Tibial nerve (tissue), 4 donors: ENCODE measurements at places on chromosomes 6 and 20.

DNA sequence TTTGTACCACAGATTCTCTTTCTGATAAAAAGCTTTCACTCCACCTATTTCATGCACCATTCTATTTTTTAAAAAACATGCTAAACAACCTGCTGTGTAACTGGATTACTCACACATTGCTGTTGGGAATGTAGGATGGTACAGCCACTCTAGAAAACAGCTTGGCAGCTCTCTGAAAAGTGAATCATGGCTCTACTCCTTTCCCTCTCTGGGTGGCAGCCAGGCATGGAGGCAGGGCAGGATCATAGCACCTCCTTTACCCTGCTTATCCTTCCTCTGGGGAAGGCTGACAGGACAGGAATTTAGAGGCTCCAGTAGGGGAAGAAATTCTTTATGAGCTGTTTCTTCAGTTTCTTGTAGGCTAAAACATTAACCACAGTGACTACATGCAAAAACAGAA is 6.7 kb upstream of the VNN2 start:
- no peak for DNase-seq

GRCh38 chr6:161104966-161105365 is 113.4 kb downstream of the MAP3K4 start:
- DNase-seq = no peak

- no peak for DNase-seq
Measured at GRCh38 chr6:141426400-141426980, 706.2 kb upstream of the GJE1 start.

GRCh38 chr20:44761423-44761822 is 15.8 kb downstream of the KCNK15 start:
- no peak for DNase-seq

GRCh38 chr6:64225503-64225902 is 589.9 kb downstream of the PHF3 start:
- DNase-seq = no peak

- DNase-seq = no peak
Measured at GRCh38 chr6:160160450-160160849, 38.8 kb downstream of the SLC22A1 start.

GRCh38 chr6:26604026-26604425 is 7.3 kb downstream of the ABT1 start:
- DNase-seq = no peak

- no peak for DNase-seq
Measured at GRCh38 chr6:2037237-2037926, 208.0 kb downstream of the GMDS start.

DNA sequence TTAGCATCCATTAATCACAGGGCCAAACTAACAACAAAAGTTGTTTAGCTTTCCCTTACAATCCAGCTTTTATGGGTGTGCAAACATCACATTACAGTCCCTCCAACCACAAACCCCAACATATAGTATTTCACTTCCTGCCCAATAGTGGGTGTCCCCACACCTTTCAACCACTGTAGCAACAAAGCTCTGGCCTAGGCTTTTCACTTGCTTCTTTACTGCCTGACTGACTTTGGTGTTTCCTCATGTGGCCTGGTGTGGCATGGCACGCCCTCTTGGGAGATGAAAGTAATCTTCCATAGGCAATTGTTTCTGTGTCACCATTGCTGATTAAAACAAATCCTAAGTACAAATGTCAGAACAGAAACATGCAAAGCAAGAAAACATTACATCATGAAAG is 46.3 kb downstream of the MCM8 start:
- no peak for DNase-seq

GRCh38 chr6:70398783-70399728 is 14.3 kb upstream of the FAM135A start:
- DNase-seq = no peak

- no peak for DNase-seq
Measured at GRCh38 chr6:5121479-5121878, 36.3 kb downstream of the PPP1R3G start.

DNA sequence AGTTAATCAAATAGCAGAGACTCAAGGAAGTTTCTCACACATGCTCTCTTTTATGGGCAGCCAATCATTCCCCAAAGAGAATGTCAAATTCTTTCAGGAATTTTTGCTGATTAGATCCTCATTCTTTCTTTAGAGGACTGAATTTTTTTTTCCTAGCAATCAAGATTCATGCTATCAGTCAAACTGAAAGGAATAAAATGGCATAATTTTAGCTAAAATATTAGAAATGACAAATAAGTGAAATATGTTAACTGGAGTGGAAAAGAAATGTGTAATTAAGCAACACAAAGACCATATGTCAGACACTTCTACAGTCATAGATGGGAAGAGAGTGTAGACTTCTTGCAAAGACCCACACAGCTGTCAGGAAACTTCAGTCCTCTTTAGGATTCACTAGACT is 242.3 kb upstream of the RNF217 start:
- no peak for DNase-seq

DNA sequence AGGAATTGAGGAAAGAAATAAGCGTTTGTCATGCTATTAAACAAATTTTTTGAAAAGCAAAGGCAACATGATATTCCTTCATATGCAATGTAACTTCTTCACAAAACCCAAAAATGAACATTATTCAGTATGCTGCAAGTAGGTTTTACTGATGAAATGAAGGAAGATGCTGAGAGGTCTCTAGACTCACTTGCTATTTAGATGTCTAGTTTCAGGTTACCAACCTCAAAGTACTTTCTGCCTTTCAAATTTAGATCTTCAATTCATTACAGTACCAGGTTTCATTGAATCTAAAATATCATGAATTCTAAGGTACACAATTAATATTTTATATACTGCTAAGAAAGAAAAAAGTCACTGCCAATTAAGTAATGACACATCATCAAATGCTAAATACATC is 39.9 kb downstream of the MYO6 start:
- DNase-seq = no peak

- no peak for DNase-seq
Measured at GRCh38 chr6:87071683-87072082, 23.2 kb downstream of the CGA start.

GRCh38 chr6:53811082-53811481 is 16.3 kb downstream of the LRRC1 start:
- no peak for DNase-seq

DNA sequence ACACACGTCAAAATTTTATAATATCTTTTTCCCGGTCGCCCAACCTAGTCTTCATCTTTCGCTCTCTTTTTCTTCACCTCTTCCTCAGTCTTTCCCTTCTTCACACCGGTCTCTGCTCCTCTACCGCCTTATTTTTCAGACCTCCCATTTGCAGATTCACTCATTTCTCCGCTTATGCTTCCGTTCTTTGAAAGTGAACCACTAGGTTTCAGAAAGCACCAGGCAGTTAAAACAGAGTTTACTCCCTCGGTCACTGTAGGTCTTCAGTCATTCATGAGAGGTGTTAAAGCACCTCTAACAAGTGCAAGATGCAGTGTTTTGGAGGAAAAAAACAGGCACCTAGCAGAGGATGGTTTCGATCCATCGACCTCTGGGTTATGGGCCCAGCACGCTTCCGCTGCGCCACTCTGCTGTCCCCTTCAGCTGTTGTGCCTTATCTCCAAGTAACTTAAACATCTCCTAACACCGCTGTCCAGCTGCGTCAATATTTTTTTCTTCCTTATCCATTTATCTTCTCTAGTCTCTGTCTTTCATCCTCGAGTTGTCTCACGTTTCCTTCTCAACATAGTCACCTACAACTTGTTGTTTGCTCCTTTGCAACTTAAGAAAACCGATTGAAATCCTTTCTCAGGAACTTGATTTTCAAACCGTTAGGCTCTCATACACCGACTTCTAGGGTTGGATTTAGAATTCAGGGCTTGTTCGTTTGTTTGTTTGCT is 119.7 kb upstream of the ZNF184 start:
- DNase-seq = no peak
